Frontal cortex (tissue), 4 donors: ENCODE measurements at places on chromosomes 2 and 18. TPM values are rescaled to one million over a fixed set of nuclear protein-coding genes. Genes with fewer than 3 reads are reported as not detected.

- DNase-seq = no peak
Observed at GRCh38 chr2:154758871-154759270, 60.4 kb downstream of the KCNJ3 start.

DNA sequence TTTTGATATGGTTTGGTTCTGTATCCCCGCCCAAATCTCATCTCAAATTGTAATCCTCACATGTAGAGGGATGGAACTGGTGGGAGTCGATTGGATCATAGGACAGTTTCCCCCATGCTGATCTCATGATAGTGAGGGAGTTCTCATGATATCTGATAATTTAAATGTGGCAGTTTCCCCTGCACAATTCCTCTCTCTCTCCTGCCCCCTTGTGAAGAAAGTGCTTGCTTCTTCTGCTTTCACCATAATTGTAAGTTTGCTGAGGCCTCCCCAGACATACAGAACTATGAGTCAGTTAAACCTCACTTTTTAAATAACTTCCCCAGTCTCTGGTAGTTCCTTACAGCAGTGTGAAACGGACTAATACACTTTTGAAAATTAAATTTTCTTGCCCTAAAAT is 12.3 kb upstream of the KCNJ3 start:
- DNase-seq = no peak

DNA sequence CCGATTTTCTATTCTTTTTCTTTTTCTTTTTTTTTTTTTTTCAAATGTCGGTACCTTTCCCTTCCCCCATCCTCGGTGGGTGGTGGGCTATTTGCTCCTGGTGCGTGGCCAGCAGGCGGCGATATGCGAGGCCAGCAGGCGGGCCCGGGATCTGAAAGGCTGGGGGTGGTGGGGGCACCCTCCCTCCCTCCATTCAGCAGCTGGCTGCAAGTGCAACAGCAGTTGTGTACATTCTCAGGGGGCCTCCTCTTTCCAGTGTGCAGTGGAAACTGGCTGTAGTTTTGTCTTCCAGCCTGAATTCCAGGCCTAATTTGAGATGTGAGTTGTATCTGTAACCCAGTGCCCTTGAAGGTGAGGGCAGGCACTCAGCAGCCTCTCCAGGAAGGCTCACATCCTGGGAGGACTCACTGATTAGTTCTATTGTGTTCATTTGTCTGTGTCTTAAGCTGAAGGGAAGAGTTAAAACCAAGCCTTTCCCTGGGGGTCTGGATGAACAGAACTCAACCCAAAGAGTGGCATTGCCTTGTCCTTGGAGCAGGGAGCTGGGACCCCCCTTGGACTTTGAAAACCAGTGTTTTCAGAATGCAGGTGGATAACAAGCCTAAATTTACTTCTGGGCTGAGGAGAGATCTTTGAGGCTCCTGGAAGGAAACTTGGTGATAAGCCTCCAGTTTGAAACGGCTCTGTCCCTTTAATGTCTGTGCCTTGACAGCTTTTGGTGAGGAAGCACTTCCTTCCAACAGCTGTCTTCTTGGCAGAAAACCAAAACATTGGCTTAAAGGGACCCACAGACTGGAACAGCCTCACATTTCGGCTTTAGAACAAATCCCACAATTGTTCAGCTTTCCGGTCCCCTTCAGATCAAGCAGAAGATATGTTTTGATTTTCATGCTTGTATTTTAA is 3.3 kb downstream of the MYCN start:
- DNase-seq = peak; percentile 66

GRCh38 chr2:63225964-63226686 is 175.5 kb downstream of the OTX1 start:
- DNase-seq = no peak

- DNase-seq = no peak
Observed at GRCh38 chr2:29420999-29421782, 306.0 kb downstream of the CLIP4 start.

GRCh38 chr2:216217904-216218260 is 108.7 kb downstream of the XRCC5 start:
- DNase-seq = no peak

The PAX8 gene
- under 0.01 TPM for total RNA-seq

The PRKAG3 gene
- not detected for total RNA-seq

The CFLAR gene
- total RNA-seq = 26.1 TPM

The TNS1 gene
- 3.7 TPM for total RNA-seq

The GKN2 gene
- total RNA-seq = not detected
